ENCODE measurements at places on chromosomes 7 and 10. TPM values are rescaled to one million over a fixed set of nuclear protein-coding genes. Genes with fewer than 3 reads are reported as not detected.

The PDE1C gene
- not detected for total RNA-seq

The FBXO24 gene
- 0.80 TPM for total RNA-seq

The PAX4 gene
- not detected for total RNA-seq

The PRLHR gene
- not detected for total RNA-seq

The TLX1 gene
- total RNA-seq, result not detected

The PAX2 gene
- total RNA-seq, result not detected

The CDC14C gene
- total RNA-seq, result not detected

The LIPN gene
- not detected for total RNA-seq

The SH2D4B gene
- total RNA-seq, result 0.18 TPM

The DENND2A gene
- not detected for total RNA-seq

The PRSS37 gene
- total RNA-seq, result not detected
